ENCODE measurements at places on chromosomes 2 and 18. TPM values are rescaled to one million over a fixed set of nuclear protein-coding genes. Genes with fewer than 3 reads are reported as not detected.

SLC9A4 gene
- total RNA-seq: not detected

LTBP1 gene
- total RNA-seq: 42.1 TPM

SCN3A gene
- total RNA-seq: 0.02 TPM

RELCH gene
- total RNA-seq: 14.9 TPM

HOXD13 gene
- total RNA-seq: 0.18 TPM

PAIP2B gene
- 0.23 TPM for total RNA-seq

ONECUT2 gene
- 0.29 TPM for total RNA-seq

All from A549 treated with AZD2906 at 1 μM for 4 hours (cell line).